Upper lobe of left lung (tissue), 6 donors: ENCODE measurements at places on chromosomes 7 and 10.

DNA sequence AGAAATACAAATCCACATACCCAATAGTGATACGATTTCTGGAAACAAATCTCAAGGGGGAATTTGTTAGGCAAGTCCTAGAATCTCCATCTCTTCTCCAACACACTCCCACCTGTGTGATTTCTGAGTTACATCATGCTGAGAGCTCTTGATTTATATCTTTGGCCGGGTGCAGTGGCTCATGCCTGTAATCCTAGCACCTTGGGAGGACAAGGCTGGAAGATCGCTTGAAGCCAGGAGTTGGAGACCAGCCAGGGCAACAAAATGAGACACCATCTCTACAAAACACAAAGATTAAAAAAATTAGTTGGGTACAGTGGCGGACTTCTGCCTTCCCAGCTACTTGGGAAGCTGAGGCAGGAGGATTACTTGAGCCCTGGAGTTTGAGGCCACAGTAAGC lies 1.5 kb upstream of the MTPN start:
- no peak for DNase-seq

DNA sequence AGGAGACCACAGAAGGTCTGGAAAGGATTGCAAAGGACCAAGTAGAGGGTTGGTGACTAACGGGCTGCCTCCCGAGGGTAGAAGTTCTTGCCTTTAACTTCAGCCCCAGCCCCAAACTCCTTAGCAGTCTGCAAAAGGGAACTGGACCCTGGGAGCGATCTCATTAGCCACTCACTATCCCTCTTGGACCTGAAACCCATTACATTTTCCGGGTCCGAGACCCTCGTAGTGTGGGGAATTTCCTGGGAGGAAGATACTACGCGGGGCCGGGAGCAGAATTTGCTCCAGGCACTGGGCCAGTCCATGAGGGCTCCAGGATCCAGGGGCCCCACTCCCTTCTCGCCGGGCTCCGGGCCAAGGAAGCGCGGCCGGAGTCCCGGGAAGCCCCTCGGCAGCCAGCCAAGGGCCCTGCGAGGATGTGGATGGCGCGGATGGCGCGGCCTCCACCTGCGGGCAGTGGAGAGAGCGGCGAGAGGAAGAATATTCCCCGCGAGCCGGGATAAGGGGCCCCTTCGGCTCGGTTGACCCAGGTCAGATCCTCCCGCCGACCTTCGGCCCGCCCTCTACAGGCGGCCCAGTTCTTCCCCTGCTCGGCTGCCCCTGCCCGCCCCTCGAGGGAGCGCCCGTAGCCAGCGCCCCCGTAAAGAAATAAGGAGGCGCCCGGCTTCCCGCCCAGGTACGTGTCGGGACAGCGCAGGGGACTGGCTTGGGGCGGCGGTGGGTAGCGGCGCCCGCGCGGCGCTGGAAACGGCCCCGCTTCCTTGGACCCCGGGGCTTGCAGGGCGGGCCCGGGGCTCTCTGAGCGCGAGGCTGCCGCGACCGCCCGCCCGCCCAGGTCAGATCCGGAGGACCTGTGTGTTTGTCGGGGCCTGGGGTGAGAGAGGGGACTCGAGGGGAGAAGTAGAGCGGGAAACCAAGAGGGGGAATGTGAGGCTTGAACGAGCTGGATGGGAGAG lies at the start of gene MYO3A:
MYO3A (plus strand) TSS at position 577 of the 956 bp plus-strand sequence. CDS start 17,882 bp downstream, outside the sequence.
- DNase-seq, result peak; percentile 79

- DNase-seq, result no peak
Observed at GRCh38 chr10:127210936-127211466, 14.6 kb upstream of the INSYN2A start.

DNA sequence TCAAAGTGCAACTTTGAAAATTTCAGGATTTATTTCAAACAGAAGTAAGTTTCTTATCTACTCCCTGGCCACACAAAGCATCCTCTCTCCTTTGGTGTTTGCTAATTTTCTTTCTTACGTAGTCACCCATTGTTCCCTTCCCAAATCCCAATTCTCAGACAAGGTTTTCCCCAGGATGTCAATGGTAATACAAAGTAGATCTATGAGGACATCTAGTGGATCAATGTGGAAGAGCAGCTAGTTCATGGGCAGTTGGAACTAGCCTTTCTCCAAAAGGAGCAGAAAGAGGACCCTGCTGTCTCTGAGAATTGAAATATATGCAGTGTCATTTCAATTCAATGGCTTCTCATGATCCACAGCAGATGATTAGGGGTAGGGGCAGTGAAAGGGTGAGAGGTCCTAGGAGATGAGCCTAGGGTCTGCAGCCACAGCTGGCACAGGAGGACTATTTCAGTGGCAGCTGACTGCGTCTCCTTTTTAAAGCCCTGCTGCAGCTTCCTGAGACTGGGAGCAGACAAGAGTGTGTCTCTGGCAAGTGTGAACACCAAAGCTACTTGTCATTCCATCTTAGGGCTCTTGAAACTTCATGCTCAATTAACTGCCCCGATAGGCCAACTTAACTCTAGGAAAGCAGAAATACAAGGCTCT lies 632.6 kb downstream of the KCNMA1 start:
- no peak for DNase-seq

- DNase-seq, result no peak
Observed at GRCh38 chr10:1297566-1298301, 241.5 kb downstream of the WDR37 start.

- DNase-seq, result no peak
Observed at GRCh38 chr10:80484676-80485075, 30.6 kb downstream of the TSPAN14 start.

DNA sequence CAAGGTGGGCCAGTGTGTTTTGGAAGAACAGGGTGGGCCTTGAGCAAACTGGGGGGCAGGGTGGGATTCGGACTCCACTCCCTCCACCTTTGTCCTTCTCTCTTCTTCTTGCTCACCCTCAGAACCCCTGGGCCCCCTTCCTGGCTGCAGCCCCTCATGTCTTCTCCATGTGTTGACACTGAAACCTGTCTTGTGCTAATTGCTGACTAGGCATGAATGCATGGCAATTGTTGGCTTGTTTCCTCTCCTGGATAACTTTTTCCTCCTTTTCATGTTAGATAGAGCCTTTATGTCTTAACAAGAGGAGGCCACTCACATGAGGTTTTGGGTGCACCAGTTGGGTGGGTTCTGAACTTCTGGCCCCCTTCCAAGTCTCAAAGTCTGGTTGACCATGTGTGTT lies 181.6 kb upstream of the MKI67 start:
- DNase-seq, result no peak

DNA sequence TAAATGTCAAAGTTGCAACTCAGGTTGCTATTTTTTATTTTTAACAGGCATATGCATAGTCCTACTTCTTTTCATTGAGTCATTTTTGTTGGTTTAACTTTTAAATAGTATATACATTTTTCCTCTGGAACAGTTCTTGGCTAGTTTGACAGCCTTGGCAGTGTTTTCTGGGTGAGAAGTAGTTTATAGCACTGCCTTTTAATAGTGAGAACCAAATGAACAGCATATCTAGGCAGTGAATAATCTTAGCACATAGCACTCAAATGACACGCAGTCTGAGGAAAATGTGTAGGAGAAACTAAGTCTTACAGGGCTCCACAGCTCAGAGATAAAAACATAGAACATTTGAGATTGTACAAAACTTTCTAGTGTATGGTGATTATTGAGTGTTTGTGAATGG lies 265.5 kb upstream of the POT1 start:
- no peak for DNase-seq

- DNase-seq, result no peak
Observed at GRCh38 chr7:30844916-30845315, 66.7 kb upstream of the AQP1 start.

DNA sequence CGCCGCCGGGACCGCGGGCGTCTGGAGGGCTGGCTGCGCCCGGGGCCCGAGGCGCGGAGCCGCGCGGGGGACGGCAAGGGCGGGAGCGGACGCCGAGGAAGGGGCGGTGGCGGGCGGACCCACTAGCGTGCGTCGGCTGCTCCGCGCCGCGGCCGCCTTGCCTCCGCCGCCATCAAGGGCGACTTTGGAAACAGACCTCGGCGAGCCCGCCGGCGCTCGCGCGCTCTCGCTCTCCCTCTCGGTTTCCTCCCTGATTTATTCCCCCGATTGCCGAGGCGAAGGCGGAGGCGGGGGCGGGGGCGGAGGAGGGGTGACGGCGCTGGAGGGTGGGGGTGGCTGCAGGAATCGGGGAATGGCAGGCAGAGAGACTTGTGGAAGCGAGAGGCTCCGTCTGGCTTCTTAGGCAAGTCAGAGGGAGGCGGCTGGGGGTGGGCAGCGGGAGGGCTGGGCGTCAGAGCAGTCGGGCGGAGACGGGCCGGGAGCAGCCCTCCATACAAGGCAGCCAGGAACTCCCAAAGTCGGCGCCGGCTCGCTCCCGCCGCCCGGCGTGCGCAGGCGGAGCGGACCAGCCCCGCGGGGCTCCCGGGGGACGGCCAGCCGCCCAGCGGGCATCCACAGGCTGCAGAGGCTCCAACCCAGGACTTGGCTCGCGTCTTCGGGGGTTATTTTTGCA lies at the start of gene CACNA2D1:
CACNA2D1 (minus strand) TSS at position 231 of the 673 bp plus-strand sequence.
- peak; percentile 60 for DNase-seq

GRCh38 chr7:154884348-154884920 lies 118.5 kb downstream of the PAXIP1 start:
- DNase-seq, result no peak
